ENCODE measurements at places on chromosomes 6 and 20. TPM values are rescaled to one million over a fixed set of nuclear protein-coding genes. Genes with fewer than 3 reads are reported as not detected.
A peak's percentile ranks its signal among the peaks of the same experiment; 100 is the strongest.

AIF1 gene
- not detected for total RNA-seq

SF3B5 gene
- 165 TPM for total RNA-seq

GRCh38 chr6:122735582-122735981 is 43.9 kb upstream of the FABP7 start:
- peak; percentile 97 for DNase-seq

GRCh38 chr6:104684911-104685415 is 174.8 kb downstream of the HACE1 start:
- no peak for DNase-seq

DNA sequence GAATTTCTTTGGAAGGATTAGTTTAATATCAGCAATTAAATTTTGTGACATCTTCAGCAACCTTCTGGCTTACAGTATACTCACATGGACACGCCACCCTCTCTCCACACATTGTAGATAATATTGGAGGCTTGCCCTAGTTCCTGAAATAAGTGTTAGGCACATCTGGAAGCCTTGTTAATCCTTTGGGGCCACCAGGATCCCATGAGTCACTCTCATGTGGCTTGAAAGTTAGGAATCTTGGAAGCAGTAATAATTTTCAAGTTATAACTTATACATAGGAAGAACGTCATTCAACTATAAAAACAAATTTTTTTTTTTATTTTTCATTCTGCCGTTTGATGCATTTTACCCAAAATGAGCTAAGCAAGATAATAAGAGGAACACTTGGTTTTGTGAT is 20.5 kb downstream of the LAMA4 start:
- DNase-seq = peak; percentile 35

DNA sequence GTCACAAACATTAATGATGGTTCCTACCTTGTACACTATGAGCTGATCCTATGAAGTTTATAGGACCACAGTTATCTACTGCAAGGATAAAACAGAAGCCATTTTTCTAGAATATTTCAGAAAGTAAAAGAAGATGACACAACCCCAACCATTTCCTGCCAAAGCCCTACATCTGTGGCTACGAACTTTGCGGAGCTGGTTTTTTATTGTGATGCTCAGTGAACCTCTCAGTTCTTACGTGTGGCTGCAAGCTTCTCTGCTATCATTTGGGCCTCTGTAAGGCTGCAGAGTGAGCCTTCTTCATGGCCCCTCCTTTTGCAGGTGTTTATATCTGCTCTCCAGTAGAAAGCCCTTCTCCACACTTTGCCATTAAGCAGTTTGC is 17.8 kb upstream of the TAGAP start:
- no peak for DNase-seq

- no peak for DNase-seq
Measured at GRCh38 chr6:80402266-80402665, 295.8 kb downstream of the BCKDHB start.

All from foreskin keratinocyte (primary cell).